ENCODE measurements at places on chromosomes 7 and 10. TPM values are rescaled to one million over a fixed set of nuclear protein-coding genes. Genes with fewer than 3 reads are reported as not detected.

Gene CUBN
- total RNA-seq, result 1.3 TPM

Gene GNG11
- 3.9 TPM for total RNA-seq

Gene LRCH4
- total RNA-seq, result 22.3 TPM

Gene ZNF425
- total RNA-seq, result 3.3 TPM

Gene YAE1
- total RNA-seq, result 37.6 TPM

Gene PRRT4
- not detected for total RNA-seq

DNA sequence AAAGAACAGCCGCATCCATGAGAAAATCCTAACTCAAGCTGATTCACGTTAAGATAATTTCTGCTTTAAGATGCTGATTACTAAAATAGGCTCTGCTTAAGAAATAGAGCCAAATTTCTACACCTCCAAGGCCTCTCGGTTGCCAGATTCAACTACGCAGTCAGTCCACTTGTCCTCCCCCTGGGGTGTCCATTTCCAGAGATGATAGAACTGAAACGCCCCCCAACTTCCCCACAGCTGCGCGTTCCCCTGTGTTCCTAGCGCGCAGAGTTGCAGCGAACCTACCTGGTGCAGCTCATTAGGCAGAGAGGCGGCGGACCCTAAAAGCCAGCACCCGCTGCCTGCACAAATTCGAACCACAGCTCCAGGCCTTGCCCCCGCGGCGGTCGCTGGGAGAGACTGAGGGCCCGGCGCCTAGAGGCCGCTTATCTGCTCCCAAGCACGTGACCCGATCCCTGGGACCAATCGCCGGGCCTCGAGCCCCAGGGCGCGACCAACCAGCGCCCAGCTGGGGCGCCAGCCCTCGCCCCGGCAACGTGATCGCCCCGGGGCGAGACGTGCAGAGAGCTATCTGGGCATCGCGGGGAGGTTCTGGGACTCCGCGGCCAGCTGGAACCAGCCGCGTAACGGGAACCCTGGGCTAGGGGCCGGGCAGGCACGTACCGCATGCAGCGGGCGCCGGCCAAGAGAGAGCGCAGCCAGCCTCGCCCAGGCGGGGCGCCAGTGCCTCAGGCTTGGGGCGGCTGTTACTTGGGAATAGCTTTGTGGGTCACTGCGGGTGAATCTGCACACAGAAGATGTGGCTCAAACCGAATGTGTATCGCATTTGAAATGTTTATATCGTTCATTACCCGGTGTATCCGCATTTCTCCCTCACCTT lies at the start of gene PPP1R3C:
Gene PPP1R3C (minus strand): TSS at position 401 of the 880 bp plus-strand sequence. CDS start 102 bp downstream, at position 299.
- peak; percentile 45 for DNase-seq

- no peak for DNase-seq
Measured at GRCh38 chr10:58479045-58479444, 33.6 kb upstream of the BICC1 start.

DNA sequence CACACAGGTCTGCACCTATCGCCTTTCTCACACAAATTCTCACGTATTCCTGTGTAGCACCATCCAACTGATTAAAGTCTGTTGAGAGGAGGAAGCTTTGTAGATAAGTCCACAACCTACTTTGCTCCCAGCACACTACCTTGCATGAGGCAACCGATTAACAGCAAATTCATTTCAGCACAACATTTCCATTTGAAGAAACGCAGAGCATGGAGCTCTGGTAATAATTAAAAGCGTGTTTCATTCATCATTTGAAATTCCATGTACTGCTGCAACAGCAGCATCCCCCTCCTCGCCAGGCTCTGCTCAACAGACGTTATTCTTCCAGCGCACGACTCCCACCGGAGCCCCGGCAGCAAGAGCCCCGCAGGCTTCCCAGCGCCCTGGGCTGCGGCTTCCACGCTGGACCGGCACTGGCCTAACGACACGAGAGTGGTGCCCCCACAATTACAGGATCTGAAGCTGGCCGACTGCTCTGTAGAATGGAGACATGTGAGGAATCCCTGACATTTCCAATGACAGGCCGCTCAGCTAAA lies 118.8 kb downstream of the DIP2C start:
- DNase-seq, result no peak

DNA sequence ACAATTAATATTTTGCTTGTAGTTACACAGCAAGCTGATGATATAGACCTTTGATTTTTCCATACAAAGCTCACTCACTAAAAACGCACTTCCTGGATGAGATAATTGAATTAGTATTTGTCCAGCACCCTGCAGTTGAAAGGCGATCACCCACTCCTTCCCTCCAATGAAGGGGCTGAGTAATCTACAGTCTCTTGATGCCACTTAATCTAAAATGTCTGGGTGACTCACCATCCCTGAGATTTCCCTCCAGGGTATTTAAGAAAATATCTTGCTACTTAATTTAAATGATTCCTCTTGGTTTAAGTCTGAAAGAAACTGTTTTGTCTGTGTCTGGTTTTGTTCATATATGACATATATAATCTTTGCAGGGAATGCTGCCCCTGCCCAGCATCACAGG lies 515.3 kb downstream of the GRID1 start:
- peak; percentile 29 for DNase-seq

- no peak for DNase-seq
Measured at GRCh38 chr10:129513312-129513711, 46.3 kb downstream of the MGMT start.

DNA sequence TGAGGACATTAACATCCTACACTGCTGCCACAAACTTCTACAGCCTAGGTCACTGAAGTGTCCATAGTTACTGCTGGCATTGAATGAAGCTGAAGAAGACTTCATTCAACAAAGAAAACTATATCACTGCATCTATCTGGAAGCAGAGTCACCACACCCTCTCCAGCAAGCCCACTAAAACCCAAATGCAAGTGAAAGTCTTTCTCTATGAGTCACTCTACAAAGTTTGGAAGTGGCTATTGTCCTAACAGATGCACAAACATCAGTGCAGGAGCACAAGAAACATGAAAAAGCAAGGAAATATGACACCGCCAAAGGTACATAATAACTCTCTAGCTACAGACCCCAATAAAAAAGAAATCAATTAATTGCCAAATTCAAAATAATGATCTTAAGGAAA lies 43.5 kb upstream of the CAMK2B start:
- DNase-seq, result peak; percentile 41

DNA sequence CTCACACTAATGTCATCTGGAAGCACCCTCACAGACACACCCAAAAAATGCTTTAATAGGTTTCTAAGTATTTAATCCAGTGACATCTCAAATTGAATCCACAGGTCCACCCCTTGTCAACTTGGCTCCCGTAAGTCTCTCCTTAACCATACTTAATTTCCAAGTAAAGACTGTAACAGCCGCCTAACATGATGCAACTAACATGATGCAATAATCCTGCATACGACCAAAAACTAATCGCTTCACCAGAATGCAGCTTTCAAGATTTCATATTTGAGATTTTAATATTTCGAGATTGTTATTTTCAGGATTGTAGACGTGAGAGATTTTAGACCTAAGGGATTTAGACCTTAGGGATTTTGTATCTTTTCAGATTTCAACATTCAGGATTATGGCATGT lies 3.7 kb upstream of the HDAC9 start:
- no peak for DNase-seq

GRCh38 chr7:152050547-152050971 lies 25.1 kb downstream of the GALNT11 start:
- peak; percentile 29 for DNase-seq

GRCh38 chr10:33363106-33363505 lies 28.6 kb upstream of the NRP1 start:
- DNase-seq, result no peak

GRCh38 chr10:94334857-94335256 lies 27.9 kb downstream of the NOC3L start:
- DNase-seq, result no peak

- peak; percentile 97 for DNase-seq
Measured at GRCh38 chr7:76069238-76069638, 21.3 kb downstream of the MDH2 start.

DNA sequence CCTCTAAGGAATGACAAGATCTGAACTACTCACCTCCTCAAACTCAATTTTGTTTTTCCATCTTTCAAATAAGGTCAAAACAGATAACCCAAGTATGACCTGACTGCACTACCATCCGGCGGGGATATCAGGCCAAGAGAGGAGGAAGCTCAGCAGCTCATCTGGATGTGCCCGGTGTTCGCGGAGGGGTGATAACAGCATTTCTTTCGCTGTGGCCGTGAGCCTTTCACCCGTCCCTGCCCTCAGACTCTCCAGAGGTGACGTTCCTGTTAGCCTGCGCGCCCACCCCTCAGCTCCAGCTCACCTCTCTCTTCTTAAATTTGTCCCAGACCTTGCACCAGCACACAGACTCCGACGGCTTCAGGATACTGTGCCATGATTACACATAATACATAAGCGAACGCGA lies 526 bp downstream of the ZNF248 start:
- no peak for DNase-seq

DNA sequence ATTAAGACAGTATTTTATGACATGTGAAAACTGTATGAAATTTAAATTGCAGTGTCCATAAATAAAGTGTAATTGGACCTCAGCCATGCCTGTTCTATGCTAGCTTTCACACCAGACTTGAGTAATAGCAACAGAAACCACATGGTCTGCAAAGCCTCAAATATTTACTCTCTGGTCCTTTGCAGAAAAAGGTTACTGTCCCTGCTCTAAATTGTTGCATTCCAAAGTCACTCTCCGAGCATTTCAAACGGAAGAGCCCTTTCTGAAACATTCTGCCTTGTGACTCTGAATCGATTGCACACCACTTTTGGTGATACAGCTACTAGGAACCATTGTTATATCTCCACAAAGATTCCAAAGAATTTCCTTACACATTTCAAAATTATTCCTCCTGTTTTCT lies 81.0 kb upstream of the STK17A start:
- peak; percentile 31 for DNase-seq

DNA sequence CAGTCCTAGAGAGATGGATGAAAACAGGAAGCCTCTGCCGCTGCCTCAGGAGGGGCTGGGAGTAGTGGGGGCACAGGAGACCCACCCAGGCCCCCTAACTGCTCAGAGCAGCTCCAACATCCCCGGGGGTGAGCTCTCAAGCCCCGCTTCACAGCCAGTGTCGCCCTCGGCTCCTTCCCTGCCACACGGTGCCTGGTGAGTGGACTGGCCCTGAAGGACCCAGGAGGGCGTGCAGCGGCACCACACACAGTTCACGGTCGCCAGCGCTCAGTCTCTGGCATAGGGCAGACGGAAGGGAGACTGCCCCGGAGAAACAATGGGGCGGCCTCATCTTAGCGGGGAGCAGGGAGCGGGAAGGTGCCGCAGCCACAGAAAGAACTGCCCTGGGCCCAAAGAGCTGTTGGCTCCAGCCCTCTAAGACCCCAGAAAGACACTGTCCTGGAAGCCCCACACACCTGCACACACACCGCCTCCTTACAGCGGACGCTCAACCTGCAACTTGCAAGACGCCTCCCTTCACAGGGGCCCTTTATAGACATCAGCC lies 1.2 kb downstream of the CLDN15 start:
- no peak for DNase-seq

- DNase-seq, result no peak
Measured at GRCh38 chr10:100687143-100688003, 58.0 kb upstream of the PAX2 start.

DNA sequence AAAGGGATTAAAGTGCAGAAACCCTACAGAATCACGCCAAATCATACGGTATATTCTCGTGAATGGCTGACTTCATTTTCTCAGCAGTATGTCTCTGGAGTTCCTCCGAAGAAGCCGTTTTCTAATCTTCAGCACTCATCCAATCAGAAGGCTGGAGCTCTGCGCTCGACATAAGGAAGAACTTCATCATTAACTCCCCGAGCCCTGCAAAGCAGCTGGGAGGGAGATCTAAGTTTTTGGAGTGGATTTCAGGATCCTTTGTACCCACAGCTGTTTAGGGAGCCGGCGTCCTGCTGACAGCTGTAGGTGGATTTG lies 40.7 kb upstream of the SDK1 start:
- no peak for DNase-seq
